ENCODE measurements at places on chromosomes 11 and 22. TPM values are rescaled to one million over a fixed set of nuclear protein-coding genes. Genes with fewer than 3 reads are reported as not detected.

- DNase-seq, result no peak
- H3K4me3 ChIP-seq, result no peak overlapping the region
- H3K27me3 ChIP-seq, result no peaks in the 10 kb centered on the region
- H3K36me3 ChIP-seq, result 0 out of 3 replicates have a peak, but pooled peaks cover 13% of the 10 kb centered on the region
- no peak overlapping the region for H3K27ac ChIP-seq
Measured at GRCh38 chr11:44143987-44144909, 48.8 kb downstream of the EXT2 start.

DNA sequence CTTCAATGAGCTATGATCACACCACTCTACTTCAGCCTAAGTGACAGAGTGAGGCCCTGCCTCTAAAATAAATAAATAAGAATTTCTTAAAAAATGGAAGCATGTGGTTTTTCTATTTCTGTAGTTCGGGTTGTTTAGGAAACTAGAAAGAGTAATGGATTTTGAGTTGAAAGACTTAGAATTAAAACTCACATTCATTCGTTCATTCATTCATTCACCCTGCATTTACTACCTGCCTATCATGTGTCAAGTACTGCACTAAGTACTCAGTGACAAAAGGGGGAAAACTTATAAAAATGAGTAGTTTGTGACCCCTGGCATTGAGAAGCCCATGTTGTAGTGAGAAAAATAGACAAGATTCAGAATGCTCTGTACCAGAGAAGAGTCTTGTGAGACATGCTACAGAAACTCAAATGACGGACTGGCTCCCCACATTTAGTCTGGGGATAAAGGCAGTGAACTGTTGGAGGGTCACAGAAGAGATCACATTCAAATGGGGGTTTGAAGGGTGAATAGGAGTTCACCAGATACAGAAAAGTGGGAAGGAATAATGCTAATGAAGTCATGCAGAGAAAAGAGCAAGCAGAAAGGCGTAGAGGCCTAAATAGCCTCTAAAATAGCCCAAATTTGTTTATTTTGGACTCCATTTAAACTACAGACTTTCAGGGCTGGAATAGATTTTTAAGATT lies 7.0 kb downstream of the CSRP3 start:
- H3K27me3 ChIP-seq, result peaks cover 22% of the 10 kb centered on the region
- H3K27ac ChIP-seq, result no peak overlapping the region
- DNase-seq, result no peak
- H3K36me3 ChIP-seq, result no peaks in the 10 kb centered on the region
- H3K4me1 ChIP-seq, result no peaks in the 10 kb centered on the region

- peaks cover 43% of the 10 kb centered on the region for H3K36me3 ChIP-seq
- no peak for DNase-seq
- H3K27me3 ChIP-seq, result no peaks in the 10 kb centered on the region
- H3K4me1 ChIP-seq, result no peaks in the 10 kb centered on the region
Measured at GRCh38 chr11:73929388-73929787, 21.4 kb upstream of the DNAJB13 start.

DNA sequence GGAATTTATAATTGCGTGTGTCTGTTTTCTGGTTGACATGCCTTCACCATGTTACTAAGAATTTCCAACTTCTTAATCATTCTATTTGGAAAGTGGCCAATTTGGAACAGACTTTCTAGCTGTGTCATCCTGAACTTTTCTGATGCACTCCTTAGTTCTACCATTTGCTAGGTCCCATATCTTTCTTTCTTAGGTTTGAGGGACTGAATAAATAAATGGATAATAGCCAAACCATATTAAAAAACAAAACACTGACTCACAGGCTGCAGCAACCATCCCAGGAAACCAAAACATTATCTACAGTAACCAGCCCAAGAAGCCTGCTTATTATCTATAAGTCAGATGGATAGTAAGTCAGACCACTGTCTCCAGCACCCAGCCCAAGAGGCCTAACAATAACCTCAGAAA lies 57.5 kb upstream of the PLET1 start:
- no peak for DNase-seq
- H3K27ac ChIP-seq, result no peak overlapping the region
- no peaks in the 10 kb centered on the region for H3K4me1 ChIP-seq
- no peak overlapping the region for H3K4me3 ChIP-seq

DNA sequence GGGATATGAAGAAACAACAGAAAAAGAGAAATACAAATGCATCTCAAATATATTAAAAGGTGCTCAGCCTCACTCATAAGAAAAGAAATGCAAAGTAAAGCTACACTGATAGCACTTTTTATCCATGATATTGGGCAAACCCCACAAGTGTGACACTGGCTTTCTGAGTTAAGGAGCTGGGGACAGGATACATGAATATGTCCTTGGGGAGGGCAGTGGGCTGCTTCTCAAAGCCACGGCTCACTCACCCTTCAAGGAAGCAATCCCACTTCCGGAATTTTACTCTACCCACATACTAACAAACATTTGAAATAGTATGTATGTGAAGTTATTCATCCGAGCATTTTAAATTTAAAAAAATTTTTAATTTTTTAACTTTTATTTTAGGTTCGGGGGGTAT lies 41.1 kb upstream of the SLC22A12 start:
- peaks cover 5% of the 10 kb centered on the region for H3K4me1 ChIP-seq
- H3K36me3 ChIP-seq, result no peaks in the 10 kb centered on the region
- peaks cover 47% of the 10 kb centered on the region for H3K27me3 ChIP-seq
- no peak overlapping the region for H3K4me3 ChIP-seq
- H3K27ac ChIP-seq, result no peak overlapping the region

GRCh38 chr11:64831411-64831891 lies 13.0 kb downstream of the CDC42BPG start:
- DNase-seq, result no peak
- peaks cover 61% of the 10 kb centered on the region for H3K36me3 ChIP-seq
- no peak overlapping the region for H3K27ac ChIP-seq
- peaks cover 10% of the 10 kb centered on the region for H3K4me1 ChIP-seq

DNA sequence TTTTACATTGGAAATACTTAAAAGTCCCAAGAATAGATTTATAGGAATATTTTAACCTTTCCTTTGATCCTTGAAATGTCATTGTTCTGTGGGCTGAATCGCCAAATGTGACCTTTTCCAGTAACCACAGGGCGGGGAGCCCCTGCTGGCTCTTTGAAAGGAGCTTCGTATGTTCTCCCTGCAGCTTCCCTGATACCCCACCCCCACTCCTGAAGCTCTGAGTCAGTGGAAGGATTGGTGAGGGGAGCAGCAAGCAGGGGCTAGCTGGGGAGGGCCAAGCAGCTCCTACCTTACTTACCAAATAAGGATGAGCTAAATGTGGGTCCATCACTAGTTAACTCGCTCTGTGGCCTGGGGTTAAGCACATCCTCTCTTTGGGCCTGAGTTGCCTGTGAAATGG lies 87.7 kb downstream of the CHST1 start:
- H3K36me3 ChIP-seq, result no peaks in the 10 kb centered on the region
- no peaks in the 10 kb centered on the region for H3K4me1 ChIP-seq
- no peaks in the 10 kb centered on the region for H3K27me3 ChIP-seq

DNA sequence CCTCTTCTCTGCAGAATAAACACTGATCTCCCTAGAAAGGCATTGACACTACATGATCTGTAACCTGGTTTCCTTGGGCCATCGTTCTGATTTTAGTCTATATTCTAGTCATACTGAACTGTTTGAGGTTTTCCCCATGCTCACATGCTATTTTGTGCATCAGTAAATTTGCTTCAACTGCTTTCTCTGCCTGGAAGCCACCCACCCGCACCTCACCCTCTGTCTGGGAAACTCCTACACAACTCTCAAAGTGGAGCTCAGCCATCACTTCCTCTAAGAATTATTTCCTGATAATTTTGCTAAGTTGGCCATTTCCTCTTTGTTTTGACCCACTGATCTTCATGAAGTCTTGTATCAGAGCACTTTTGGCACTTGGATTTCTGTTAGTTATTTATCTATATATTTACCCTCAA lies 36.1 kb downstream of the MMP20 start:
- H3K4me1 ChIP-seq, result no peaks in the 10 kb centered on the region
- H3K4me3 ChIP-seq, result no peak overlapping the region
- no peaks in the 10 kb centered on the region for H3K27me3 ChIP-seq
- DNase-seq, result no peak
- no peak overlapping the region for H3K27ac ChIP-seq

- no peaks in the 10 kb centered on the region for H3K4me1 ChIP-seq
- DNase-seq, result no peak
- H3K27me3 ChIP-seq, result no peaks in the 10 kb centered on the region
- H3K27ac ChIP-seq, result no peak overlapping the region
- H3K4me3 ChIP-seq, result no peak overlapping the region
Measured at GRCh38 chr22:34475886-34476285, 555.6 kb upstream of the LARGE1 start.

DNA sequence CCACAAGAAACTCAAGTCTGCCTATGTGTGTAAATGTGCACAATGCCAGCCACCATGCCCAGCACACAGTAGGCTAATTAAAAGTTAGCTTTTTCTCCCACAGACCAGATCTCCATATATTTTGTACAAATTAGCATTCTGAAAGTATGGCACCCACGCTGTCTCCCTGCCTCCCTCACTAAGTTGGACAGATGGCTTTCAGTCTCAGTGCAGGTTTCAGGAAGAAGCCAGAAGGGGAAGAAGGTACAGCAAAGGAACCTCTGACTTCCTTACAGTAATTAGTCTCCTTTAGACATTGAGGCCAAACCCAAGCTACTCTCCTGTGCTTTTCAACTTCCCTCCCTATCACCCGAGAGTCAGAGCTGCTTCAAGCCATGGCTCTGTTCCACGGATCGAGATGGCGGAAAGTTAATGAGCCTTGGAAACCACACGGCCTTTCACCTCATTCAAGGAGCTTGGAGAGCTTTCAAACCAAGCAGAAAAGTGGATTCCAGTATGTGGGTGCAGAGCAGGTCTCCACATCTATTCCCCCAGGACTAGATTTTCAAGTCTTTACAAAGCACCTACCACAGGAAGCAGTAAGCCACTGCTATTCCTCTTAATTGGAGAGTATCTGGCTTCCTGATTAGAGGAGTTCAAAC lies 221.1 kb upstream of the NARS2 start:
- no peaks in the 10 kb centered on the region for H3K4me1 ChIP-seq
- no peaks in the 10 kb centered on the region for H3K36me3 ChIP-seq
- no peaks in the 10 kb centered on the region for H3K27me3 ChIP-seq
- no peak overlapping the region for H3K27ac ChIP-seq
- no peak overlapping the region for H3K4me3 ChIP-seq
- DNase-seq, result no peak

DNA sequence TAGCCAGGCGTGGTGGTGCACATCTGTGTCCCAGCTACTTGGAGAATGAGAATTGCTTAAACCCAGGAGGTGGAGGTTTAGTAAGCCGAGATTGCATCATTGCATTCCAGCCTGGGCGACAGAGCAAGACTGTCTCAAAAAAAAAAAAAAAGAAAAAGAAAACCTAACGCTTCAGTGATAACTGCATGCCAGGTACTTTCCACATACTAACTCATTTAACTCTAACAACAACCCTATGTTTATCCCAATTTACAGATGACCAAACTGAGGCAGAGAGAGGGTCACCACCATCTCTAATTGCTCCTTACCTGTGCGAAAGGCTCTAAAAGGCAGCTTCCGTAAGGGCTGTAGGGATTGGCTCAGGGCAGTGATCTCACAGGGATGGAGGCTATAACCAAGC lies 11.6 kb downstream of the PISD start:
- no peak for DNase-seq
- H3K36me3 ChIP-seq, result peaks cover 26% of the 10 kb centered on the region

- no peaks in the 10 kb centered on the region for H3K36me3 ChIP-seq
- peaks cover 25% of the 10 kb centered on the region for H3K27me3 ChIP-seq
- no peak for DNase-seq
- H3K4me1 ChIP-seq, result peaks cover 4% of the 10 kb centered on the region
- H3K27ac ChIP-seq, result no peak overlapping the region
Measured at GRCh38 chr11:134468796-134469195, 56.8 kb upstream of the B3GAT1 start.

GRCh38 chr11:19715373-19715772 lies 2.7 kb downstream of the NAV2 start:
- peaks cover 6% of the 10 kb centered on the region for H3K27me3 ChIP-seq
- no peak overlapping the region for H3K4me3 ChIP-seq
- peaks cover 16% of the 10 kb centered on the region for H3K4me1 ChIP-seq
- H3K36me3 ChIP-seq, result no peaks in the 10 kb centered on the region
- no peak for DNase-seq

GRCh38 chr11:40405614-40406013 lies 1053.8 kb downstream of the LRRC4C start:
- DNase-seq, result no peak
- H3K36me3 ChIP-seq, result no peaks in the 10 kb centered on the region

DNA sequence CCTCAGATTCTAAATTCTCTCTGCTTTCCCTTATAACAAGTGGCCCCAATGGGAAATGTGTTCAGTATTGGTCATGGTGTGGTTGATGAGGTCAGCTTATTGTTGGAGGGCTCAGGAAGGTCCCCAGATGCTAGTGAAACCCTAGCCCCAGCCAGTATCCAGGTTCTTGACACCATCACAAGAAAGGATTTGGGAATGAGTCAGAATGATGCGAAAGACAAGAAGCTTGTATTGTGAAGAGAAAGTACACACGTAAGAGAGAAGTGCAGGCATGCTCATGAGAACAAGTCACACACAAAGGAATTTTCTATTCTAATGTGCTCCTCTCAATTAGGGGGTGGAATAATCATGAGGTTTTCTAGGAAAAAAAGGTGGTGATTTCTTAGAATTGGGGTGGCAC lies 34.9 kb upstream of the TRPC6 start:
- H3K27ac ChIP-seq, result no peak overlapping the region
- no peaks in the 10 kb centered on the region for H3K4me1 ChIP-seq
- no peaks in the 10 kb centered on the region for H3K27me3 ChIP-seq
- DNase-seq, result no peak

DNA sequence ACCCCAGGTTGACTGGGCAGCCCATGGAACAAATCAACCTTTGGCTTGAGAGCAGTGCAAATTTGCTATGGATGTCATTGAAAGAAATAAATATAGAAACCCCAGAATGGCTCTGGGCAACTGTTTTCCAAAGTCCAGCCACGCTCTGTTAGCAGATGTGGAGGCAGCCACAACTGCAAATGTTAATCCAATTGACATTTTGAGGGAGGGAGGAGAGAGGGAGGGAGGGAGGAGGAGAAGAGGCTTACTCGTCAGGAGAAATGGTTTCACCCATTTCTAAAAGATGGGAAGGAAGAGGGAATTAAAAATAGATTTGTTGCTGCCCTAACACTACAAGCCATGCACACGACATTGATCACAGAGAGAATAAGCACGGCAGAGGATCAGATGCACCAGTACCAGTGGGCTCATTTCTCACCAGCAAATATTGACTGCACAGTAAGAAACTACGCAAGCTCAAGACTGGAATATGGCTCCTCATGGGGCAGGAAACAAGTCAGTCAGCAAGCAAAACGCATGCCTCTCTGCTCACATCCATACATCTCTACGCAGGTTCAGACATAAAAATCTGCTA lies 229.1 kb downstream of the LARGE1 start:
- DNase-seq, result no peak
- no peaks in the 10 kb centered on the region for H3K4me1 ChIP-seq
- H3K36me3 ChIP-seq, result no peaks in the 10 kb centered on the region
- H3K27ac ChIP-seq, result no peak overlapping the region
- no peak overlapping the region for H3K4me3 ChIP-seq

GRCh38 chr11:3159296-3160190 lies 5.6 kb downstream of the OSBPL5 start:
- H3K4me1 ChIP-seq, result peaks cover 76% of the 10 kb centered on the region
- no peak for DNase-seq
- H3K27ac ChIP-seq, result no peak overlapping the region
- H3K36me3 ChIP-seq, result no peaks in the 10 kb centered on the region
- H3K27me3 ChIP-seq, result no peaks in the 10 kb centered on the region

GRCh38 chr11:86040919-86041850 lies 27.7 kb downstream of the PICALM start:
- no peak for DNase-seq
- peaks cover 6% of the 10 kb centered on the region for H3K4me1 ChIP-seq
- H3K4me3 ChIP-seq, result no peak overlapping the region
- no peaks in the 10 kb centered on the region for H3K27me3 ChIP-seq
- peak overlapping the region; percentile 45 for H3K27ac ChIP-seq

Gene FAM118A
- total RNA-seq, result 72.9 TPM

Gene PHRF1
- total RNA-seq, result 34.5 TPM

Gene DAGLA
- 0.16 TPM for total RNA-seq

Gene KRTAP5-7
- not detected for total RNA-seq

Gene CECR2
- total RNA-seq, result 1.00 TPM

Gene JAML
- 0.47 TPM for total RNA-seq

Data from K562 (cell line).